GM12878 (cell line): ENCODE measurements at places on chromosomes 1 and 21. TPM values are rescaled to one million over a fixed set of nuclear protein-coding genes. Genes with fewer than 3 reads are reported as not detected.

DNA sequence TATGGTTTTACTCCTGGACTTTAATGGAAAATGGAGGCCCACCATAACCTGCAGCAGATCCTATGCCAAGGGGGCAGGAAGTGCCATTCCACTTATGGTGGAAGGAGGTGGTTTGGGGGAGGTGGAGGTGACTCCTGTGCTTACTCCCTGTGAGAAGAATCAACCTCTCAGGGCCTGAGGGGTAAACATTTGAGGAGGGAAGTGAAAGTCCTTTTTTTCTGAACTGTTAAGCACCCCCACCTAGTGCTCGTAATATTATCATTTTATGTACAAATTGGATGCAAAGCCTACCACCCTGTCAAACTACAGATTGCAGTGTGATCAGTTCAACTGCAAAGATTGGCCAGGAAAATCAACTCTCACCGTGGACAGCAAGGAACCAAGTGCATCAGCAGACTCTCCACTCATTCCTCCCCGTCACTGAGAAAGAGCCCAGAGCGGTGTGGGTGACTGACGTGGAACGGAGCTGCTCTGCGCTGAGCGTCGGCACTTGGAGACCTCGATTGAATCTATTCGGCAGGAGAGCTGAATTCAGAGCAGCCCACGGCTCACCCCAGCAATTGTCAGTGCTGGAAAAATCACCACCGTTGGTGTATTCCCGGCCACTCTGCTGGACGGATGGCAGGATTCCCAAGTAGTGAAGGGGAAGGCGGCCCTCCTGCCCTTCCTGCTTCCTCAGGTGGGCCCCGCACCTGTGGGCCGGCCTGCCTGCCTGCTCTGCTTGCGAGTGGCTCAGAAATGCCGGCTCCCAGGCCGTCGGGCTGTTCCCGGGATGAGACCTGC, 46.8 kb upstream of the COX20 start:
- DNase-seq = no peak

DNA sequence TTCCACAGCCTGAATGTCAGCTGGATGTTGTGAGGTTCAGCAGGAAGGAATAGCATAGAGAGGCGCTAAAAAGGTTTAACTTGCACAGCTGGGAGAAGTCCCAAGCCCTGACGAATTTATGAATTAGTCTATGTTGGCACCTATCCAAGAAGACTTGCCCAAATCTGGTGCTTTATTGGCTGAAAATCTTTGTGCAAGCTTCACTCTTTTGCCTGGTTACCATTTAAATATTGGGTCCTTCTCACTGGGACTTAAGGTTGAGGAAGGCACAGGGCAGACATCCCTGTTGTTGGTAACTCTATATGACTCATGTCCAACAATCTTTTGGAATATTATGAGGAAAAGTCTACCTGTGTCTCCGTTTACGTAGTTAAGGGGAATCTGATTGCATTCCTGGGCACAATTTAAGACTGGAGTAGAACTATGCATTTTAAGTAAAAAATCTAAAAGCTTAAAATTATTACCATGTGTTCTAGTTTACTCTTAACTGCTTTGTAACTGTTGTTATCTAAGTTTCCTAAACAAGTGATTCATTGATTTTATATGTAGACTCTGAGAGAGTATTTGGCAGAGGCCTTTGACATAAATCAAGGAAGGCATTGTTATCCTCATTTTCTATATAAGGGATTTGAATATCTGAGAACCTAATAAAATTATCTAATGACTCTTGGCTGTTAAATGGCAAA, 181.7 kb upstream of the DPYD start:
- no peak for DNase-seq

DNA sequence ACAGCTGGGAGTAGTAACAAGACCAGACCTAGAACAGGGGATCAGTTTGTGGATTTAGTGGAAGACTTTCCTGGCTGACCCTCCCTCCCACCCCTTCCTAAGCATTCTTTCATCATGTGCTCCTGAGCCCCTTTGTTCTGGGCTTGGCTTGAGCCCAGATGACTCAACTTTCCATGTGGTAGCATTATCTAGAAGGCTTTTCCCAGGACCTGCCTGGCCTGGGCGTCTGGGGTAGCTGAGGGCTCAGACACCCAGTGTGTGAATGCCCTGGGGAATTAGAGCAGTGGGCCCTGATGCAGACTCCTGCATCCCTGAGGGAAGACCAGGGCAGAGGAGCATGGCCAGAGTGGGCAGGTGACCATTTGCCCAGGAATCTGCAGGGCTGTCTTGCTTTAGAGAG, 44.1 kb upstream of the TSPAN2 start:
- DNase-seq = no peak

Gene DTL
- 48.0 and 55.1 TPM in 2 replicates for total RNA-seq

DNA sequence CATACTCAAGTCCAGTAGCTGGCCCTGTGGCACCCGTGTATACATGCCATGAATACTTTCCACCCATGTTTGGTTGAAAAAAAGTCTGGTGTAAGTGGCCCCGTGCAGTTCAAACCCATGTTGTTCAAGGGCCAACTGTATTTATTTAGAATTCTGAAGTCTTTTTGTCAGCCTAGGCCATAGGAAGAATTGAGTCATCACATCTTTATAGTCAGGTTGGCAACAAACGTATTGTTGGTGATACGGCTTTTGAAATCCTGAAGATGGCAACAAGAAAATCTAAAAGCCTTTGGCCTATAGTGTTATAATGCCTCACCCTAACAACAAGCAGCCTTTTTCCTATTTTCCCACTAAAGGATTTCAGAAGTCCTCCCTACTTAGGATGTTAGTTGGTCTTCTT, 363.6 kb downstream of the PLPP3 start:
- DNase-seq = no peak

Gene DDR2
- 8.4 and 8.8 TPM in 2 replicates for total RNA-seq

DNA sequence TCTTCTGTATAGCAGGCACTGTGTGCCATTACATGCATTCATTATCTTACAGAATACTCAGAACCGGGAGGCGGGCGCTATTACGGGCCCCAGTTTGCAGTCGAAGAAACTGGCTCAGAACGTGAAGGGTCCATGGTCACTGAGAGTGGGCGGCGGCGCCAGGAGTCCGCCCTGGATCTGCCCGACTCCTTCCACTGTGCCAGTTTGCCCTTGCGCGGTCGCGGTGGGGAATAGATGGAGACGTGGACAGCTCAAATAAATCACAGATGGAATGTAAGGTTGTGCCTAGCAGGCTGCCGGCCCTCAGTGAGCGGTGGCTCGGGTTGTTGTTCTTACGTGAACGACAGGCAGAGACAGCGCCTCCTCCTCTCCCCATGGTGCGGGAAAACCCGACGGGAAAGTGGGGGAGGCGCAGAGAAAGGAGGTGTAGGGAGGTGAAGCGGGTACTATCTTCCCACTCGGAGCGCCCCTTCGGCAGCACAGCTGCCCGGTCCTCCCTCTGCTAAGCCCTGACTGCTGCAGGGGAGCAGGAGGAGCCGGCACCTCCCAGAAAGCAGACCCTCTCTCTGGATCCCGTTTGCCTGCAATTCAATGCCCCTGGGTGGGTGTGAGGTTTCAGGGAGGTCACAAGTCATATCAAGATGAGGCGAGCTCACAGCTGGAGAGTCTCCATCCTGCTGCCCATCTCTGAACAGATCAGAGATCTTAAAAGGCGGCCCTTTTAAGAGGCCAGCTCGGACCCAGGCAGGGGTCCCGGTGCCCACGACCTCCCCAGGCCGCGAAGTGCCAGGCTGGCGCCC, 1.1 kb downstream of the COL9A2 start:
- no peak for DNase-seq

DNA sequence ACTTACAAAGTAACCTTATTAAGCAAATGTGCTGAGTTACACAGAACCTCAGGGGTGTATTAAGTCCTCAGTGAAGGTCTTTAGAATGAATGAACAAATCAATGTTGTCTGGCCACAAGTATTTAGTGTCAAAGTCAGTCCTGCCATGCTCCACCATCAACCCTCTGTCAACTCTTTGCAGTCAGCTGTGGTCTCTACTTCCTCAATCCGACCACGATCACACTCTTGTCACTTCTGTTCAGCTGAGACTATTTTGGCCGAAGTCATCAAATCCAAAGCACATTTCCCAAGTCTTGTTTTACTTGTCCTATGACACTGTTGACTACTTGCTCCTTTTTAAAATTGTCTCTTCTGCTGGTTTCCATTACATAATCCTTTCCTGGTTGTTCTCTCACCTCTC, 173.5 kb downstream of the ST6GALNAC5 start:
- DNase-seq = no peak

DNA sequence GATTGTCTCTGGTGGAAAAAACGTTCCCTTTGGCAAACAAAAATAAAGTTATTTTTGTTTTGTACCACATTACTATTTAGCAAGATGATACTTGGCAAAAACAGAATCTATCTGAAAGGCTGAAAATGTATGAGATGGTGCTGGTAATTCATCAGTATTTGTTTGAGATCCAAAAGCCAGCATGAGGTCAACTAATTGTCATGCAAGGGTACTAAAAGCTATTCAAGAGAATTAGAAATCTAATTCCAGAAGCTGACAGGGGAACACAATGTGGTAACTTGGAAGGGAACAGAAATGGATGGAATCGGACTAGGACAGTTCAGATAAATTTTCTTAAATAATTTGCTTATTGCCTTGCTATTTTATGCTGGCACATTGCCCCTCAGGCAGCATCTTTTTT, 263.8 kb downstream of the KCNT2 start:
- no peak for DNase-seq

DNA sequence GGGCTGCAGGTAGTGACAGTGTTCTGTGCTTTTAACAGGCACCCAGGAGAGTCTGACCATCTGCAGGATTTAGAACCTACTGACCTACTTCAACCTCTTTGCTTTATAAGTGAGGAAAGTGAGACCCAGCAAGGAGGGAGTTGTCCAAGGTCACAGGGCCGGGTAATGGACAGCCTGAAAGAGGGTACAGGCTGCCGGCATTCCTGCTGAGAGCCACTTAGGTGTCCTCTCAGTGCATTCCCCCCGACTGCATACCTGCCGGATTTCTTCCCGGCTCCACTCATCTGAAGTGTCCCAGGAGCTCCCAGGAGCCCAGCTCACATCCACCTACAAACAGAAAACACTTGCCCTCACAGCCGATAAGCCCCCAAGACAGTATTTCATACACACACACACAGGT, 13.9 kb downstream of the PHLDA3 start:
- no peak for DNase-seq
